Activated CD4-positive, CD25-positive, alpha-beta regulatory T cell (primary cell): ENCODE measurements at places on chromosomes 11 and 22.

DNA sequence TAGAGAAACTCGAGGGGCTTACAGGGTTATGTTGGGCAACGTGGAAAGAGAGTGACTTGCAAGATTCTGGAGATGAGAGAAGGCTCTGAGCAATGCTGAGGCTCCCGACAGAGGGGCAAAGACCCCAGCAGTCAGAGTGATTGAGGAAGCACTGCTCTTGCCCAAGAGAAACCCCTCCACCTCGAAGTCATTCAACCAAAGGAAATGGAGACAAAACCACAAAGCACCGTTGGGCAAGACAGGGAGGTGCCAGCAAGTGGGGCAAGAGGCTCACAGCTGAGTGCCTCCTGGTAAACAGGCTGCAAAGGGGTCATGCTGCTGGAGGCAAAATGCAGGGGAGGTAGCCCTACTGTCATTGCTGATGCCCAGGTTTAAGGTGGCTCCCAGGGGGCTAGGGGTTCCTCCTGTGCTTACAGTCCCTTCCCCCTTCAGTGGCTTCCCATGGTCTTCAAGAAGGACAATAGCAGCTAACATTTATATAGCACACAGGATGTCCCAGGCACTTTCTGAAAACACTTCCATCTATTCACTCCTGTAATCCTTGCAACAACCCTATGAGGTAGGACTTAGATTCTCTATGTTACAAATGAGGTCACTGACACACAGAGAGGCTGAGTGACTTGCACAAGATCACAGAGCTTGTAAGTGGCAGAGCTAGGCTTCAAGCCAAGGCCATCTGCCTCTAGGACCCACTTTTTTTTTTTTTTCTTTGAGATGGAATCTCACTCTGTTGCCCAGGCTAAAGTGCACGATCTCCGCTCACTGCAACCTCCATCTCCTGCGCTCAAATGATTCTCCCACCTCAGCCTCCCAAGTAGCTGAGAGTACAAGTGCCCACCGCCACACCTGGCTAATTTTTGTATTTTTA lies 18.1 kb upstream of the MYH9 start:
- peak; percentile 11 for DNase-seq

DNA sequence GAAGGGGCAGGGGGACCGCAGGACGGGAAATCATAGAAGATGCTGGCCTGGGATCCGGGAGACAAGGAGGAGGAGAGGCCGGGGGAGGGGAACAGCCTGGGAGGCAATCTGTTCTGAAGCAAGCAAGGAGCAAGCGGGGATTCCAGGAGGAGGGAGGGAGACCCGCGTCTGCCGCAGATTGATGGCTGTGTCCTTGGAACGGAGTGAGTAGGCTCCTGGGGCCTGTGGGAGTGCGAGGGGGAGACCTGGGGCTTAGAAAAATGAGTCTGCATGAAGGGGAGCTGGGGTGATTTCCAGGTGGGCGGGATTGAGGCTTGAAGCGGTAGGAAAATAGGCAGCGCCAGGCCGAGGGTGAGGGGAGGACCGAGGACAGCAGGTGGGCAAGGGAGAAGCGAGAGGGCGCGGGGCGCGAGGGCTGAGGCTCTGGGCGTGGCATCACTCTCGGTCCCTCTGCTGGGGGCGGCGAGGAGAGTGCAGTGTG lies 1.6 kb upstream of the LRRC55 start:
- no peak for DNase-seq

DNA sequence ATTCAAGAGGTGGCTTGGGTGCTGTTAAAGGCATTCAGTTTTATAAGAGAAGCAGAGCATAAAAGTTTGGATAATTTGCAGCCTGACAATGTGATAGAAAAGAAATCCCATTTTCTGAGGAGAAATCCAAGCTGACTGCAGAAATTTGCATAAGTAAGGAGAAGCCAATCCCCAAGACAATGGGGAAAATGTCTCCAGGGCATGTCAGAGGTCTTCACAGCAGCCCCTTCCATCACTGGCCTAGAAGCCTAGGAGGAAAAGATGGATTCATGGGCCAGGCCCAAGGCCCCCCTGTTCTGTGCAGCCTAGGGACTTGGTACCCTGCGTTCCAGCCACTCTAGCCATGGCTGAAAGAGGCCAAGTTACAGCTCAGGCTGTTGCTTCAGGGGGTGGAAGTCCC lies 207.3 kb downstream of the METTL15 start:
- DNase-seq: no peak

GRCh38 chr11:119248750-119249670 lies 42.9 kb downstream of the CBL start:
- no peak for DNase-seq

DNA sequence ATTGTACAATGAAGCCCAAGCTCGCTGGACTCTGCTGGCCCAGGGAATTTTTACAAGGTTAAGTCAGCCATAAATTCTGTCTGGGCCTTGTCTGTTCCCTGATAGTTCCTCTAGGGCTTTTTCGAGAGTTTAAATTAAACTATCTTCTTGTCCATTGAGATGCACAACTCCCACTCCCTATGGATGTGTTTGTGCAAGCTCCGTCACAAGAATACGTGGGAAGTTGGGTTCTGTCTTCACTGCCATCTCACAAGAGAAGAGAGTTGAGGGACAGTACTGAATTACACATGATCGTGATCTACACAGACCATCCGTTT lies 153.6 kb upstream of the TTC12 start:
- DNase-seq: no peak

DNA sequence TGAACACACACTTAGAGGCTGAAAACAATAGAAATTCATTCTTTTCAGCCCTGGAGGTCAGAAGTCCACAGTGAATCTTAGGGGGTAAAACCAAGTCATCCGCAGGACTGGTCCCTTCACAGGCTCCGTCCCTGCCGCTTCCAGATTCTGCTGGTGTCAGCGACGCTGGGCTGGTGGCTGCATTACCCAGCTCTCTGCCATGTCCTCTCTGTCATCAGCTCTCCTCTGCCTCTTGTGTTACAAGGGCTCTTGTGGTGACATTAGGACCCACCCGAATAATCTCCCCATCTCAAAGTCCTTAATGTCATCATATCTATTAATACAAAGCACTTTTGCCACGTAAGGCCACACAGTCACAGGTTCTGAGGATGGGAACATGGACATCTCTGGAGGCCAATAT lies 47.7 kb upstream of the ANO1 start:
- no peak for DNase-seq

DNA sequence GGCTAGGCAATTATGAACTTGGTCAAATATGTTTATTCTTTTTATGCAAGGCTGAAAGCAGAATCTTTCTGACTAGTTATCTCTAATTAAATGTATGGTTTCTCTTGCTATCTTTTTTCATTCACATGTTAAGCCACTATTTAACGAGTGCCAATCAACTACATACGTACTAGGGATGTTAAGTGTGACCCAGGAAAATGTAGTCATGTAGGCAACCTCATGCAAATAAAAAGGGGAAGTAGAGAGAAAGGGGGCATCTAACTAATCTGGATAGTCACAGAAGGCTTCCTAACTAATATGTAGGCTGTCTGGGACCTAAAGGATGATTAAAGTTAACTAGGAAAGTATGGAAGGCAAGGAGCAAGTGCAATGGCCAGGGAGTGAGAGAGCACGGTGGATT lies 23.5 kb downstream of the TBRG1 start:
- DNase-seq: no peak

DNA sequence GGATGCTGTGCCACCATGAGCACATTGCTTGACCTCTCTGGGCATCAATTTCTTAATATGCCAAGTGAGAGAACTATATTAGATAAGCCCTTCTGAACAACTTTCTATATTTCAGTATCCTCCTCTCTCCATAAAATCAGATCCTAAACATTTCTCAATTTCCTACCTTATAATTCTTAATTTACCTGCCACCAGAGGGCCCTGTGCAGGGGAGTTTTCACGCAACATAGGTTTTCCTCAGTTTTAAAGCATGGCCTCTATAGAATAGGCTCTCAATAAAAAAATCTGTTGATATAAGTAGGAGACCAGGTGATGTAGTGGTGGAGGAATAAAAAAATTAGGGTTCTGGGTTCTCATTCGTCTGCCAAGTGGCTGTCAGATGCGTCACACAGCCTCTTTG lies 83.7 kb upstream of the DBX1 start:
- DNase-seq: no peak

DNA sequence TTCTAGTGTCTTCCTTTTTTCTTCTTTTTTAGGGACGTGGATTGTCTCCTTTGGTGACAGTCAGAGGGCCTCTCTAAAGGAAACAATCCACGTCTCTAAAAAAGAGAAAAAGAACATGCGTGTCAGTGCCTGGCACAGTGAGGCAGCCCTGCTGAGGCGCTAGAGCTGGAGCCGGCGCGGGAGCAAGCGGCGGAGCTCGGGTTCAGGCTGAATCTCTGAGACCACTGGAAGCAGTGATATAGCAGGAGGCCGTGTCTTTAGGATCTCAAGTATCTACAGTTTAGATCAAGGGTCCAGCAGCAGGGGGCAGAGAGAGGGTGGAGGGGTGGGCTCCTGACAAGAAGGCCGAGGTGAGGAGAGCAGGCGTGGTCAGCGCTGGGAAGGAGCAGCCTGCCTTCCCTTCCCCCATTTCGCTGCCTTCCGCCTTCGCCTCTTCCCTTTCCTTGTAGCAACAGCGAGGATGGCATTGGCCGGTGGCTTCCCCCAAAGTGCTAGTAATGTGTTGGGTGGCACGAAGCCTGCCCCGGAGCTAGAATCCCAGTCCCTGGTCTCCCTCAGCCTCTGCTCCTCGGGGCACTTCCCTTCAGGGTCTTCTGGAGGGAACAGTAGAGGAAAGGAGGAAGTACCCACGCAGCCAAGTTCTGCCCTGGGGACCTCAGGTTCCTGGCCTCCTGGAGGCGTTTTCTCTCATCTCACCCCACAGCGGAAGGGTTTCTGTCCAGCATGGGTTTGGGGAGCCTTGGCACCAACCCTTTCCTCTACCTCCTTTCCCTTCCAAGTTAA lies 28.2 kb upstream of the RAB1B start:
- no peak for DNase-seq

GRCh38 chr11:123273616-123274015 lies 78.6 kb upstream of the CLMP start:
- DNase-seq: no peak

GRCh38 chr22:50498322-50498890 lies 9.1 kb downstream of the LMF2 start:
- peak; percentile 39 for DNase-seq

DNA sequence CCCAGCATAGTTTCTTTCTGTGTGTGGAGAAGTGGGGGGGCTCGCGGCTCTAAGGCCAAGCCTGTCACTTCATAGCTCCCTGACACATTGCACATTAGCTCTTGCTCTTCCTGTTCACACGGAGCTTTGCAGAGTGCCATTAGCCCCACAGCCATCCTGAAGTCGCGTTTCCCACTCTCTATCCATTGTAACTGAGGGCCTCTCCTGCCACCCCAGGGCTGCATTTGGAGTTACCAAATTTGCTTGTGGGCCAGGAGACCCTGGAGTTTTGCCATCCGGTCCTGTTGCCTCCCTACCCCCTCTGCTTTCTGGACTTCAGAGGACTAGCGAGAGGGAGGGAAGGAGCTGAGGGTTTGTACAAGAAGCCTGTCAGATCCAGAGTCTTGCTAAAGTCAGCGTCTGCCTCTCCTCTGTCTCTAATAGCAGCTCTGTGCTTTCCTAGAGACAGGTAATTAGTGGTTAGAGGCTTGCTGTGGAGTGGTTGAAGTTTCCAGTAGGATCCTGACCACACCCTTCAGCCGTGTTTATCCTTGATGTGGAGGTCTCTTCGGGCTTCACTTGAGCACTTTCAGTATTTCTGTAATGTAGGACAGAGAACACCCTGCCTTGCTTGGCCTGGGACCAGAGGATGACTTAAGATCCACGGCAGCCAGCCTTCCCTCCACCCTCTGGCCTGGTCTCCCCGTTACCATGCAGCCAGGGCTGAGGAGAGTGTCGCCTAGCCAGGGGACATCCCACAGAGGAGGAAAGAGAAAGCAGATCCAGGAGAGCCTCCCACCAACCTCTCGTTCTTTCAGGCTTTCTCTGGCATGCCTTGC lies 14.1 kb downstream of the DCPS start:
- no peak for DNase-seq
